Chondrocyte (in vitro differentiated cells): ENCODE measurements at places on chromosomes 6 and 20. TPM values are rescaled to one million over a fixed set of nuclear protein-coding genes. Genes with fewer than 3 reads are reported as not detected.

DNA sequence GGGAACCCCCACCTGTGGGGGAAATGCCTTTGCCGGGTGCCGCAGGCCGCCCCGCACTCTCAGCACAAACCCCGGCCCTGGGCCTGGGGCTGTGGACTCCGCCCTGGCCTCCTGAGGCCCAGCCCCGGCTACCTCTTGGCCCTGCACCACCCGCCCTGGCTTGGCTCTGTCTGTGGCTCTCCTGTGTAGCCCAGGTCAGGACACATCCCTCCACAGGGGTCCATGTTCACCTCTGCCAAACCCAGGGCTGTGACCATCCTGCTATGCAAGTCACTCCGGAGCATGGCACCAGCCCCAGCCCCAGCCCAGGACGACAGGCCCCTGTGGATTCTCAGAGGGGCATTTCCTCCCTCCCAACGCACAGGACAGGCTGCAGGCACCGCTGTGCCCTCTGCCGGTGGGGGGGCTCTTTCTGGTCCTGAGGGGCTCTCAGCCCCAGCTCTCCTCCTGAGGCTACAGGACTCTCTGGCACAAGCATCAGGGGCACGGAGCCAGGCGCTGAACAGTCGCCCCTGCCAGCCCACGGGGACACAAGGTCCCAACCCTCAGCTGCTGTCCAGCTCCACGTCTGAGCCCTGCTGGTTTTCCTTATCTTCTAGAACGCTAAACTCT is 45.7 kb downstream of the TAF4 start:
- no peak for DNase-seq

GRCh38 chr6:161498359-161498758 is 224.5 kb upstream of the AGPAT4 start:
- no peak for DNase-seq

DNA sequence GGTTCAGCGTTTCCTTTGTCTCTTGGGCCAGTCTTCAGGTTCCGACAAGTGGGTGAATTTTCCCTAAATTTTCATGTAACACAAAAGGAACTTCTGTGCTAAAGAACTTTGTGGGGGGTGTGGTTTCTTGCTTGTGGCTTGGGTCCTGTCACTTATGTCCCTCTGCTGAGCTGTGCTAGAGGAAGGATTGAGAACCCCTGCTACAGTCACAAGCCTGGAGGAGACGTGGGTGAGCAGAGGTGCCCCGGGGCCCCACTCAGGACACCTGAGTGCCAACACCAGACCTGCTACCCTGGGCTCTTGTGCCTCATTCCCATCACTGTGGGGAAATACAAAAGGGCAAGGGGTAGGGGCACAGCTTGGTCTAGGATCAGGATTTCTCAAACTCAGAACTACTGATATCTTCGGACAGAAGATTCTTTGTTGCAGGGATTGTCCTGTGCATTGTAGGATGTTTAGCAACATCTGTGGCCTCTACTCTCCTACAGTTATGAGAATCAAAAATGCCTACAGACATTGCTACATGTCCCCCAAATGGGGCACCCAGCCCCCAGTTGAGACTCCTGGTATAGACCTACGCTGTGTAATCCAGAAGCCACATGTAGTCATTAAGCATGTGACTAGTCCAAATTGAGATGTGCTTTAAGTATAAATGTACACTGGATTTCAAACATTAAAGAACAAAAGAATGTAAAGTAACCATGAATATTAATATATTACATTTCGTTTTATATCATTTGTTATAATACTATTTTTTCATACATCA is 128.7 kb downstream of the LY86 start:
- DNase-seq = no peak

GRCh38 chr20:24892522-24892921 is 56.5 kb upstream of the CST7 start:
- DNase-seq = no peak

GRCh38 chr6:156056085-156056484 is 600.4 kb upstream of the NOX3 start:
- DNase-seq = no peak

- no peak for DNase-seq
Measured at GRCh38 chr20:44419131-44419844, 56.4 kb upstream of the TTPAL start.

RSPH9 gene
- total RNA-seq = 0.22 to 0.38 TPM (median 0.22 TPM) in 3 replicates
